ENCODE measurements at places on chromosomes 16 and 17.
A peak's percentile ranks its signal among the peaks of the same experiment; 100 is the strongest.

- DNase-seq = no peak
Measured at GRCh38 chr17:48915459-48916282, 7.5 kb downstream of the UBE2Z start.

DNA sequence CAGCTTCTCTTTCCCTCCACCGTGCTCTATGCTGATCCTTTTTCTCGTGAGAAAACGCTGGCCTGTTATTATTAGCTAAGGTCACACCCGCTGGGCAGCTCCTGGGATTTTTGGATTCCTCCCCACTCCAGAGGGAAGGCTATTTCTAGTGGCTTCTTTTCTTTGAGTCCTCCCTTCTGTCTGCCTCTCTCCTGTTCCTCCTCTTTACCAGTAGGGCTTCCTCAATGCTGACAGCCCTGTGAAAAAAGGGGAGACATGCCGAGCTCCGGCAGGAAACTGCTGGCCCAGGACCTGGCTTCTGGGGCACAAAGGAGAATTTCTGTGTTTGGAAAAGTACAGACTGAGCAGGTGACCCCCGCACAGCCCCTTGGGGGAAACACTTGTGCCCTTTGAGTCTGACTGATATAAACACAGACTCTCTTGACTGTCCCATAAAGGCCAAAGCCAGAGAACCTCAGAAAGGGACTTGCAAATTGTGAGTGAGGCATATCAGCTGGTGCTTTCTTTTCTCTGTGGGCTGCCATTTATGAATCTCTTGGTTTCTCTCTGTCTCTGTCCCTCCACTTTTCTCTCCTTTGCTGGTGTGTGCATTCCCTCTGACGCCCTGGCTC is 14.0 kb upstream of the RNF135 start:
- DNase-seq = no peak

- DNase-seq = no peak
Measured at GRCh38 chr16:87918866-87919680, 17.3 kb downstream of the CA5A start.

- peak; percentile 90 for DNase-seq
Measured at GRCh38 chr17:21280081-21280518, 4.4 kb upstream of the MAP2K3 start.

GRCh38 chr16:75288596-75289120 is 37.2 kb upstream of the BCAR1 start:
- DNase-seq = peak; percentile 40

DNA sequence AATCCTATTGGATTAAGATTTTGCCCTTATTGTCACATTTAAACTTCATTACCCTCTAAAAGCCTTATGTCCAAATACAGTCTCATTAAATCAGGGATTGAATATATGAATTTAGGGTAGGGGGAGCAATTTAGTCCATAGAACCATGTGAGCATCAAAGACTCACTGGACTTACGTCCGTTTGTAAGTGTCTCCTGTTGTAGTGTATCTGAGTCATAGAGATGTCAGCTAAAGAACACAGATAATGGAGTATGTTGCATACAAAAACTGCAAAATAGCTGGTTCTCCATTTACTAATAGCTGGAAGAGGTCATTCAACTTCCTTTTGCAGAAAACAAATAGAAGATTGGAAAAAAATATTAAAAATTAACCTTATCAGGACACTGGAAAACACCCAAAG is 599.1 kb upstream of the SOX9 start:
- DNase-seq = no peak

- DNase-seq = no peak
Measured at GRCh38 chr16:54093281-54093680, 193.3 kb downstream of the IRX3 start.

DNA sequence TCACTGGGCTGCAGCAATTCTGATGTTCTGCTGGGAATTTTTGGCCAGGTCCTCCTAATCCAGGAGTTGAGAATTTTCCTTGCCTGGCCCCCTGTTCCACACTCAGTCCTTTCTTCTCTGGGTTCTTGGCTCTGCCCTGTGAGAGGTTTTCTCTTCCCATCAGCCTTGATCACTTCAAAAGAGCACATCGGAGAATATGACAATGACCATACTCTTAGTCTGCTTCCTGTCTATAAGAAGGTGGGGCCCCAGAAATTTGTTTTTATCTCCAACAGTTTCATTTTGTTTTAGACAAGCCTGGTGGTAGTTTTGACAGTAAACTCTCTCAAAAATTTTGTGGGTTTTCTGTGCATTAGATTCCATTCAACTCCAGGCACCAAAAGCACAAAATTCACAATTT is 70.7 kb downstream of the C17orf67 start:
- no peak for DNase-seq

- DNase-seq = peak; percentile 31
Measured at GRCh38 chr17:48814504-48814903, 2.5 kb downstream of the TTLL6 start.

GRCh38 chr17:65931246-65932149 is 260.4 kb downstream of the CEP112 start:
- DNase-seq = no peak

- DNase-seq = no peak
Measured at GRCh38 chr17:556431-556995, 158.1 kb downstream of the VPS53 start.

DNA sequence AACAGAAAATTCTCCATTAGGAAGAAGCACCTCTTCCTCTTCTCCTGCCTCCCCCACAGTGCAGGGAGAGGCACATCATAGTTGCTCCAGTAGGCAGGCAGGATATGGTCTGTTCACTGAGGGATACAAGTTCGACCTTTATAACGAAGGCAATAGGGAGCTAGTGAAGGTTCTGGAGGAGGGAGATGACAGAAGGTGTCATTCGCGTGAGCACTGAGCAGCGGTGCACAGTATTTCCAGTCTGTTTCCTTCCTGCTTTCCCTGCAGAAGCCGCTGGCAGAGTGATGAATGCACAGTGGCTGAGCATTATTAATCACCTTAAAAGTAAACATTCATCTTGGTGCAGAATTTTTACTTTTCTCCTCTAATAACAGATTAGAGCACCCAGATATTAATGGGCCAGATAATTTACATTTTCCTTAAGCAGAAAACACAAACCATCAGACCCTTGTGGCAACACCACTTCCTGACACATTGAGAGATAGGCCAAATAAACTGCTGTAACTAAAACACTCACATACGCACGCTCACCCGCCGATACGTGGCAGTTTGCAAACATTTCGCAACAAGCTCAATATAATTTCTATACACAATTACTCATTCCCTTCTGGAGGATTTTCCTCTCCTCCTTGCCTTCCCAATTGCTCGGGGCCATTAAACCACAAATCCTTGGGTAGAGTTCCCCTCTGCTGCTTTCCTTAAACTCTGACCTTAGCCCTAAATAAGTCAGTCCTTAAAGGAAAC is 69.5 kb downstream of the AIPL1 start:
- DNase-seq = no peak

DNA sequence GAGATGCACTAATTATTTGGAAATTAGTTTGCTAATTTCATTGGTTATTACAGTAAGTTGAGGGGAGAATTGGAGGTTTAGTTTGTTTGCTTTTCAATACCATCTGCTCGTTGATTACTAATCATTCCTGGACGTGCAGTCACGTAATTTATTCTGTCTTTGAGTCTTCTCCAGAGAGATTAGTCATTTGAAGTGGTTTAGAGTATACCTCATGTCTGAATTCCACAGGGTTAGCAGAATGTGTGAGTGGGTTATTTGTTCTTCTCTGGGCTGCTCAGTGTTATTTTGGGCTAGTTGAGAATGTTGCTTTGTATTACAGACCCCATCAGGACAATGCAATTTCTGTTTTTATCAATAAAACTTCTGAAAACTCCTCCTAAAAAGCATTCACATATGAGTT is 265.0 kb downstream of the RBFOX1 start:
- no peak for DNase-seq

- no peak for DNase-seq
Measured at GRCh38 chr16:12646490-12647274, 157.0 kb downstream of the CPPED1 start.

- DNase-seq = no peak
Measured at GRCh38 chr17:29034510-29034909, 8.4 kb upstream of the PIPOX start.

DNA sequence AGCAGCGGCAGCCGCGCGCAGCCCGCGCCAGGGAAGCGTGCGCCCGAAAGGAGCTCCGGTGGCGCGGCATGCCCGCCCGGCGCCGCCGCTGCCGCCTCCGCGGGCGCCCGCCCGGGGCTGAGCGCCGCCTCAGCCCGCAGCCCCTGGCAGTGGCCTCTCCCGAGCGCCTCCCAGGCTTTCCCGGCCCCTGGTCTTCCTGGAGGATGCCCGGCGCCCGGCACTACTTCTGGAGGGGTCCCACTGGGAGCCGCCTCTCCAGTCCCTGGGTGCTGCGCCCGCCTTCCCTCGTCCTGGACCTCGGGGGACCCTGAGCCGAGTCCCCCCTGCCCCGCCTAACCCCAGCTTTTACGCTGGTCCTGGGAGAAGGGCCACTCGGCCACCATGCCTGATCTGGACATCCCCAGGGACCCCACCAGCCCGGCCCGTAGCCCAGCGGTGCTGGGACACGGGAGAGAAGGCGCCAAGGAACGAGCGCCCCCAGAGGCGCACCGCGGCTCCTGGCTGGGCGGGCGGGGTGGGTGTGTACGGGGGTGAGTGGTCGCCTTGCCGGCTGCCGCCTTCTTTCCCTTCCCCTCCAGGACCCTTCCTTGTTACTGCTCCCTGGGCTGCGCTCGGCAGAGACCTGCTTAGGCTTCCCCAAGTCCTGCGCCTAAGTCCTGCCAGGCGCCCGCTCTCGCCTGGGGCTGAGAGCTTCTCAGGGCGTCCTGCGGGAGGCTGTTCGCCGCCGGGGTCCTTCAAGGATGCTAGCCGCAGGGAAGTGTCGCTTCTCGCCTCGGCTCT is 704 bp downstream of the ASIC2 start:
- no peak for DNase-seq

GRCh38 chr16:51994597-51994996 is 552.3 kb downstream of the TOX3 start:
- no peak for DNase-seq

GRCh38 chr16:78551487-78552085 is 452.1 kb downstream of the WWOX start:
- DNase-seq = no peak

GRCh38 chr17:8345951-8346665 is 6.5 kb downstream of the ODF4 start:
- no peak for DNase-seq
